Breast epithelium (tissue), 4 donors: ENCODE measurements at places on chromosomes 2 and 18.

DNA sequence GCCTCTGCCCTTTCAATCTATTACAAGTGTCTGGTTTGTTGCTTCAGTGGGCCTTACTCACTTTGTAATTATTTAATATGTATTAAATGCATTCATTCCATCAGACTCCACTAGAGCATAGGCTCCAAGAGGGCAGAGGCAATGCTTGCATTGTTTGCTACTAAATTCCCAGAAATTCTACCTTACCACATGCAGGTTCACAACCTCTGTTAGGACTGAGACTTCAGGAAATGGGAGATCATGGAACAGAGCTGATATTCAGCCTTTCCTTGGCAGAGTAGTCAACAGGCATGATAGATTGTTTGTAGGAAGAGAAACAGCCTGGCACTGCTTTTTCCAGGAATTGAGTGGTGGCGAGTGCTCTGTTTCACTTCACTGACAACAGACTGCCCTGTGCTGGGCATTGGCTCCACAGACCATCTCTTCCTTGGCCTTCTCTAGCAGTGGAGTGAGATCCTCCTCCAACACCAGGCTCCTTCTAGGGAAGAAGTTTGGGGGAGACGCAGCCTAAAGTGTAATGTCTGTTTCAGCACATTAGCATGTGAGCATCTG, 6.2 kb upstream of the MATN3 start:
- no peak for DNase-seq

DNA sequence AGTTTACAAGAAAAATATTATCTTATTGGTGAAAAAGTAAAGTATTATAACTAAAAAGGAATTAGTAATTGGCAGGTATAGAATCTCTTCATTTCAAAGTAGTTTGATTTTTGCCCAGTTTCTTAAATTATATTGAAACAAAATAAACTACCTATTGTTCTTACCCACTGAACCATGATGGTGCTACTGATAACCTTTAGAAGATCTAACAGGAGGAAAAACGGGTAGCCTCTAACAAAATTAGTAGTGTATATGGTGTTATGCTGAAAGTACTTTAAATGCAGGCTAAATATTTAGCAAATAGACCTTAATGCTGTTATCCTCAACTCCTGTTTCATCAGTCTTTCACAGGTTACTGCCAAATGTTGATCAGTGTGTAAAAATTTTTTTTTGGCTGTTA, 19.1 kb downstream of the MRPS9 start:
- DNase-seq = no peak

DNA sequence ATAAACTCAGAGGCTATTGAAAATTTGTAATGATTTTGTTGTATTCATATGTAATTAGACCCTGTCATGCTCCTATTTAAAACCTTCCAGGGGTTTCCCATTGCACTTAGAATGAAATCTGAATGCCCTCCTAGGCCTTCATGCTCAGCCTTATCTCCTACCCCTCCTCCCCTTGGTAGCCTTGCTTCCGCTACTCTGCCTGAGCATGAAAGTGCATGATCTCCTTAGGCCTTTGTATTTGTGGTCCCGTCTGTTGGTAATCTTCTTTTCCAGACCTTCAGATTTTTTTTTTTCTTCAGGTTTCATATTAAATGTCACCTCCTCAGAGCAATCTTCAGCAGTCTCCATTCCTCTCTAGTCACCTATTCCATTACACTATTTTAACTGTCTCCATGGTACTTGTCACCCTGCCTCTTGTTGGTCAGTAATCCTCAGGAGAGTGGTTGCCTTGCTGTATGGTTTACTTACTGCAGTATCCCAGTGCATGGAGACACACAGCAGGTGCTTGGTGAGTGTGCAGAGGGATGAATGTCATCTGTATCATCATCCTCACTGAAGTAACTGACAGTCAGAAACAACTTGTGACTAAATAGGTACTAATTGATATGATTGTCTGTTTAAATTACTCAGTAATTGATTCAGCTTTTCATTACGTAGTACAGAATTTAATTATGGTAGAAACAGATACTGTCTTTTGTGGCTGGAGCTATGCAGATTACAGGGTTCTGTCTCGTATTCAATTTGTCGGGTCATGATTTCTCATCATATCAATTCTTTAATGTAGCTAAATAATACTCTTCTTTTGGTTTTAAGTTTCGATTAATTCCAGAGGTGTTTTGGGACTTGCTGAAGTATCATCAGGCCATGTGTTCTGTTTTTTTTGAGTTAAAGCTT, 63.9 kb downstream of the PHLPP1 start:
- no peak for DNase-seq

GRCh38 chr2:20972110-20972509, 71.8 kb downstream of the APOB start:
- DNase-seq = peak; percentile 70

DNA sequence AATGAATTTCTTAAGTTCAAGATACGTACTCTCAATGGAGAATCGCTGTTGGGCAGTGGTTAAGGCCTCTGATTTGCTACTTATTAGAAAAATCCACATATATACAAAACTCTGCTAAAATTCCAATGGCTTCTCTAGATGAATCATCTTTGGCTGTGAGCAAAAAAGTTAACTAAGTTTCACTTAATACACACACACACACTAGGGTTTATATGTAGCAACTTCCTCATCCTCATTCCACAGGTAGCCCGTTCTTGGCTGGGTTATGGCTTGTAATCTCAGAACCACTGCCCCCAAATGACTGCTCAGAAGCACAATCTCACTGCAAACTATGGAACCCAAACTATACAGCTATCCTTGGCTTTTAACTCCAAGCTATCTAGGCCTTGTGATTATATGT, 99.7 kb downstream of the SMAD2 start:
- DNase-seq = no peak
